ENCODE measurements at places on chromosomes 5 and 9.

DNA sequence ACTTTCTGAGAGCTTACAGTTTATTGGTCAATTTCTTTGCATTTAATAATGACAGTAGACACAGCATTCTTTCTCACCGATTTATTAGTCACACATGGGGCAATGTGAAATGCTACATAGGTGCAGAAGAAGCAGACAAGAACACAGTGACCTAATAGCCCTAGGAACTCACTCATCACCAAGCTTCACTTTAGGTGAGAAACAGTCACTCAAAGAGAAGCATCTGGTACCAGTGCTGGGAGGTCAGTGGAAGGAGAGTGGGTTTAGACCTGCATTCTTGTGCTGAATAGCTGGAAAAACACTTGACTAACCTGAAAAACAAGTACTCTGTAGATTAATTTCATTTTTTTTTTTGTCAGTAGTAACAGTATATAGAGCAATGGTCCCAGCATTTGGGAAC is 179.6 kb downstream of the GRIA1 start:
- ATAC-seq: no peak

- no peak for ATAC-seq
Observed at GRCh38 chr5:168585119-168585856, 6.1 kb upstream of the PANK3 start.

DNA sequence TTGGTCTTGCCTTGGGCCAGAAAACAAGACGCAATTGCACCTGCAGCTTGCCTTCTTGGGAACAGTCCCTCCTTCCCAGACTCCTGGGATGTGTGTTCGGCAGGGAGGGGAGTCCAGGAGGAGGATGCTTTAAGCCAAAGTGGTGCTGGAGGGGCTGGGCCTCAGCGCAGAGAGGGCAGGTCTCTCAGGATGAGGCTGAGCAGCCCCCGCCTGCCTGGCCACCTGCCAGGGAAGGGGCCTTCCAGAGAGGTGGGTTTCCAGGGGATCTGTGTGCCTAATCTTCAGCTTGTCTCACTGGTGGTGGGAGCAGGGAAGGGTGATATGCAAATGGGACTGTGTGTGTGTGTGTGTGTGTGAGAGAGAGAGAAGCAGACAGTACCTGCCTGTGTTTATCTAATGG is 105.2 kb downstream of the ENTREP1 start:
- no peak for ATAC-seq

DNA sequence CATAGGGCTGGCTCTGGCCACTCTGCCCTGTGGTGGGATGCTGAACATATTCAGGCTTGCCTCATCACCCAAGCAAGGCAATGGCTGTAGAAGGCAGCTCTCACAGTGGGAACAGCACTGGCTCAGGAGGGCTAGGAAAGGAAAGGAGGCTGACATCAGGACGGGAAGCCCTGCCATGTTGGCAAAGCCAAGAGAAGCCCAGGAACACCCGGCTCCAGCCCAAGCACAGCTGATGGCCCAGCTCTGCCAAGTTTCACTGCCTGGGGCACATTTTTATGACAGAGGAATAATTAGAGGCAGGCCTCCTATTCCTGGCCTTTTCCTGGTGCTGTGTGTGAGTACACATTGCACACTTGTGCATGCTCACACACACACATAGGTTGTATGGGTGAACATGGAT is 163.6 kb upstream of the SMIM23 start:
- ATAC-seq: no peak

GRCh38 chr5:35089334-35090314 is 41.9 kb upstream of the AGXT2 start:
- ATAC-seq: peak; percentile 38

- ATAC-seq: no peak
Observed at GRCh38 chr5:147689426-147689825, 93.1 kb downstream of the JAKMIP2 start.

Measured in activated T-helper 17 cell treated with anti-CD3 and anti-CD28 coated beads, Interleukin-2, amount 50 U/mL, for 72 hours (primary cell).